ENCODE measurements at places on chromosomes 16 and 17.

DNA sequence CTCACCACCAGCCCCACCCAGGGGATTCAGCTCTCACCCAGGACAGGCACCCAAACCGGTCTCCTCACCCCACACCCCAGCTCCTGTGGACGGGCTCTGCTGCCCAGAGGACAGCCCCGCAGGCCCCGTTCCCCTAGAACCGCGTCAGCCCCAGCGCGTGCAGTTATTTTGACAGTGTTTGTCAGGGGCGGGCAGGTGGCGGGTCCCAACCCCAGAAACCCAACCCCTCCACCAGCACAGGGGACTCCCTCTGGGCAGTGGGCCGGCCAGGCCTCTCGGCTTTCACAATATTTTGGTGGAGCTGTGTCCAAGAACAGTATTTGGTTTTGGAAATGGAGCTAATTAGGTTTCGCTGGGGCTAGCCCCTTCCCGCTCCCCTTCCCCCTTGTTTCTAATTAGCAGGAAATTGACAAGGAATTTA lies 44.8 kb downstream of the BAHCC1 start:
- DNase-seq: no peak

DNA sequence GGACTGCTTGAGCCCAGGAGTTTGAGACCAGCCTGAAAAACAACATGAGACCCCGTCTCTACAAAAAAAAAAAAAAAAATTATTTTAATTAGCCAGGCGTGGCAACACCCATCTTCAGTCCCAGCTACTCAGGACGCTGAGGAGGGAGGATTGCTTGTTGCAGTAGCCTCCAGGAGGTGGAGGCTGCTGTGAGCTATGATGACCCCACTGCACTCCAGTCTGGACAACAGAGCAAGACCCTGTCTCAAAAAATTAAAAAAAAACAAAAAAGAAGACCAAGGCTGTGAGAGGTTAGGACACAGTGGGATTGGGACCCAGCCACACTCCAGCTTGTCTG lies 1.3 kb upstream of the SNAI3 start:
- no peak for DNase-seq

DNA sequence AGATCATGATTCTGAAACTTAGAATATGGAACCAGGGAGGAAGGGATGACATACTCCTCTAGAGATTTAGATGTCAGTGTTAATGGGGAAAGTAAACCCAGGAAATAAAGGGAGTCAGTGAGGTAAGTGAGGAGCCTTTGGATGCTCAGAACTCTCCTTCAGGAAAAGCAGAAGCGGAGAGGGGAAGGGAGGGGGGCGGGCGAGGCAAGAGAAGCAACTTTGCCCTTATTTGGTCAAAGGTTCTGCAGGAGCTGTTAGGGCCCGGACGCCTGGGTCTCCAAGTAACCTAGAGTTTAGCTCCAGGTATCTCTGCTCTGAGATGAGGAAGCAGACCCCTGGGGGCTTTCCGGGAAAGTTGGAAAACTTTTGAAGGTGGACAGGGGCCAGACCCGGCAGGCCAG lies 1.3 kb downstream of the PFN1 start:
- no peak for DNase-seq

DNA sequence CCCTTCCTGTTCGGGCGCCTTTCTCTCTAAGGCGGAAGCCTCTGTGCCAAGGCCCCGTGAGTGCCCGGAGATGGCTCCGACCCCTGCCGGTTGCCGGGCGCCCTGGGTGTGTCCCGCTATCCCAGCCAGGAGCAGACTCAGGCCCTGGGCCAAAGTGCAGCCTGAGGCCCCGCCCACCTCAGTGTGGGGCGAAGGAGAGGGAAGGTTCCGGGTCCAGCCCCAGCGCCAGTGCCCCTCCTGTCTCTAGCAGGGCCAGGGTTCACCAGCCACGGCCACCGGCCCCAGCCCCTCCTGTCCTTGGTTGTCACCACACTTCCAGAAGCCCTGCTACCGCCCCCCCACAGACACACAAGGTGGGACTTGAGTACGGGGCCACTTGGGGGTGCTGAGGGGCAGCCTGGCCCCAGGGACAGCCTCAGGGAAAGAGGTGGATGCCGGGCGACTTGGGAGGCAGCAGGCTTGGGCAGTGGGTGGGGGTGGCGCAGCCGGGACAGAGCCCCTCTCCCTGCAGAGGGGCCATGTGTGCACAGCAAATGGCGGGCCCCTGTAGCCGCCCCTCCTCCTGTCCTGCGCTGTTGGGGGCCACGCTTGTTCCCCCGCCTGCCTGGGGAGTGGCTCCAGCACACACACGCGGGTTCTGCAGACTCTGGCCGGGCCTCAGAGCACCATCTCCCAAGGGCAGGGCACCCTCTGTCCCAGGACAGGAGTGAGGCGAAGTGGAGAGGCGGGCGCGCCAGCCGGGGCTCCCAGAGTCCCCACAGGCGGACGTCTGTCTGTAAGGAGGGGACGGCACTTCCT lies 6.0 kb downstream of the C1QTNF8 start:
- DNase-seq: no peak

- no peak for DNase-seq
Measured at GRCh38 chr17:82242977-82243647, 14.3 kb downstream of the SLC16A3 start.

DNA sequence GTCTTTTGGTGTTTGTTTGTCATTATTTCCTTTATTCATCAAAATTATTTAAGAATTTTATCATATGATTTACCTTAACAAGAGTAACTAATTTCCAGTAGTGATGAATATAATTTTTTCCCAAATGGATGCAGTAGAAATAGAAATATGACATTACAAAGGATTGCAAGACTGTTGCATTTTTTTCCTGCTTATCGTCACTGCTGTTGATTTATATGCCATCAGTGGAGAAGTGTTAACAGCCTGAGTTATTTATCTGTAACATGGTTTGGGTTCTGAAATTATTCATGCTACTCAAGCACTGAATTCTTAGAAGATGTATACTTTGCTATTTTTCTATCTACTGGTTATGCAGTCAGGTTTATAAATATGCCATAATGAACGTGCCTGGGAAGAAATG lies 68.6 kb downstream of the TMEM100 start:
- no peak for DNase-seq

DNA sequence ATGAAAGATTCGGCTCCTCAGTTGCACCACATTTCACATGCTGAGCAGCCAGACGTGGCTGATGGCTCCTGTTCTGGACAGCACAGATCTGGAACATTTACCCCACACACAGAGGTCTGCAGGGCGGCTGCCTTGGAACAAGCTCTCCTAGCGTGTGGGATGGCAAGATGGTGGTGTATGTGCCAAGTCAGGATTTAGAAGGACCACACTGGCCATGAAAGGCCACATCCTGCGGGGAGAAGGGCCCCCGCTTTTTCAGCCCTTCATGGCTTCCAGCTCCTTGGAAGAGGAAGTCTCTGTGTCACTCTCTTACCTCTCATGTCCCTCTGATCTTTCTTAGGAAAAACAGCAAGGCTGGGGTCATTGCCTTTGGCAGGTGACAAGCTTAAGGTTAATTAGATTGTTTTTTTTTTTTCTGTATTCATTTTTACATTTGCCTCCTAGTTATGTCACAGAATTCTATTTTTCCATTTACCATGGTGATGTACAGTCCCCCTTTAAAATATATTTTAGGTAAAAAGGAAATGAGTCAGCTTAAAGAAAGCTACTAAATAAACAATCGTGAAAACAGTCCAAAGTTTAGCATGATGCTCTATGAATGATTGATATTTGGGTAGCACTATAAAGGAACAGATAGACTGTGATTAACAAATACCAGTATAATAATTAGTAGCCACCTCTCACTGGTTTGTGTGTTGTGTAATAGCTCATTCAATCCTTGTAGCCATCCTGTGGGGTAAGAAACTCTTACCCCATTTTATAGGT lies 396.6 kb downstream of the CPPED1 start:
- no peak for DNase-seq

DNA sequence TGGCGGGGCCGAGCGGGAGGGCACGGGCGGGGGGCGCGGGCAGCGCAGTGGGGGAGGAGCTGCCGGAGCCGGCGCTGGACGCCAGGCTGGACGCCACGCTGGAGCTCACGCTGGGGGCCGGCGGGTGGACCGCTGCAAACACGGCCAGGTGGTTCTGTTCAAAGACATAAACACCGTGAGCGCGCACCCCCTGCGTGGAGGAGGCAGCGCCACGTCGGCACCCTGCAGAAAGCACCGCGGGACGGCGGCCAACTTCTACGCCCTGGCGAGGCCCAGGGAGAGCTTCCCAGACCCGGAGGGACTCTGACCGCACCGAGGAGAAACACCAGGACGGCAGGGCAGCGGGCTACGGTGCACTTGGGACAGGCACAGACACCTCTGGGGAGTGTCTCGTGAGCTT lies 29.3 kb downstream of the UNKL start:
- DNase-seq: no peak

DNA sequence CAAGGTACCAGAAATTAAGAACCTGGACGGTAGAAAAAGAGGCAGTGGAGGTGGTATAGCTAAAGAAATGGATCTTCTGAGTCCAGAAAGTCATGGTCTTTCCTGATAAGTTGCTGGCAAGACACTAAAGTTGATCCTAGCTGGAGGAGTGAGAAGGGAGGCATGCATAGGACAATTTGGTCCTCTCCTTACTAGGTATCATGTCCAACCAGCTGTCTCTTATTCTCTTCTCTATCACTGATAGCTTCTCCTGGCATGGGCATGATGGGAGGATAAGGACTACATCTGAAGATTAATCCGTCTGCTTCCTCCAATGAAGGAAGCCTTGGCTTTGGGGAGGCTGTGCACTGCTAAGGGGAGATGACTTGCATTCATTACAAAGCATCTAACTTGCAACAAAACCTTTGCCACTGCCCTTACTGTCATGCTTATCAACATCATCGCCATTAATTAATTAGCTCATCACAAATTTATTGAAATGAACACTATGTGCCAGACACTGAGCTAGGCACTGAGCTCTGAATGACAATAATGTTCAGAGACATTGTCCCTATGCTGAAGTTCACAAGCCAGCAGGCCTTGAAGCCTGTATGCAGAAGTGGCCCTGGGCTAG lies 3.1 kb upstream of the FAM117A start:
- no peak for DNase-seq

DNA sequence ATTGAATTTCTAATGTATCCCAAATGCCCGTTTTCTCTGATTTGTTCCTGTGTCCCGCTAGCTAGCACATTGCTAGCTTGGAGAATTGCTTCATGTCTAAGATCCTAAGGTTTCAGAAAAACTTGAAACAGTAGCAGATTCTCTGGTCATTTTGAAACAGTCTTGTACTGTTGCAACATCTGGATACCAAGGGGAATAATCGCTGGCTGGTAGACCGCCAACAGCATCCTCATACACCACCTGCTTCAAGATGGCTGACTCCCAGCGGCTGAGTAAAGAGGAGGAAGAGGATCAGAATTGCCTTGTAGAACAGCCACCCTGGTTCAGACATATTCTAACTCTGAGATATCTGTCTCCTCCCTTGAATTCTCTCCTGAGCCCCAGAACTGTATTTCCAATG lies 226.7 kb upstream of the ELAC2 start:
- DNase-seq: no peak

GRCh38 chr17:17054636-17055035 lies 12.4 kb downstream of the MPRIP start:
- DNase-seq: no peak

- no peak for DNase-seq
Measured at GRCh38 chr17:77109764-77110359, 30.9 kb upstream of the SEC14L1 start.

GRCh38 chr16:78490431-78490830 lies 391.0 kb downstream of the WWOX start:
- no peak for DNase-seq

GRCh38 chr17:28878158-28878910 lies 19.2 kb downstream of the FLOT2 start:
- DNase-seq: no peak

GRCh38 chr17:77783991-77784820 lies 174.3 kb upstream of the TNRC6C start:
- no peak for DNase-seq

DNA sequence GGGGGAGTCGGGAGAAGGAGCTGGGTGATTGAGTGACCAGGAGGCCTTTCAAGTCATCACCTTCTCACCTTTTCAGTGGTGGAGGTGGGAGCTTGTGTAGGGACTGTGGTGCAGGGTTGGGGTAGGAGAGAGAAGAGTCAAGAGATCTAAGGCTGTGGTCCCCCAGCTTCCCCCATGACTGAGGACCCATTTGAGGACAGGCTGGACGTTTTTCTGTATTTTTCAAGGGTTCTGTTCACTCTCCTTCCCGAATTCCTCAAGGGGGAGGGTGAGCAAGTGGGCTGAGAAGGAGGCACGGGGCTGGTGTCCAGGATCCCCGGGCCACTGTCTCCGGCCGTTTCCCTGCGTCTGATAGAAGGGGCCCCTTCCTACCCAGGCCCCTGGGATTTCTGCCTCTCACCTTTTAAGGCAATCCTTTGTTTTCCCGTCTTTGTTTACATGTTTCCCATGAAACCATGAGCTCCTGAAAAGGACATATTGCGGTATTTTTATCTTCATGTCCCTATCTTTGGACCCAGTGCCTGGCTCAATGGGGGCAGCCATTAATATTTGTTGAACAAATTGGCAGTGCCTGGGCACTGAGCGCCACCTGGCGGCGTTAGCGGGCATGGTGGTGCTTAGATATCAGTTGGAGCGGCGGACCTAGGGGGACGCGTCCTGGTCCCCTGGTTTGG lies 9.2 kb upstream of the CD300A start:
- peak; percentile 82 for DNase-seq

DNA sequence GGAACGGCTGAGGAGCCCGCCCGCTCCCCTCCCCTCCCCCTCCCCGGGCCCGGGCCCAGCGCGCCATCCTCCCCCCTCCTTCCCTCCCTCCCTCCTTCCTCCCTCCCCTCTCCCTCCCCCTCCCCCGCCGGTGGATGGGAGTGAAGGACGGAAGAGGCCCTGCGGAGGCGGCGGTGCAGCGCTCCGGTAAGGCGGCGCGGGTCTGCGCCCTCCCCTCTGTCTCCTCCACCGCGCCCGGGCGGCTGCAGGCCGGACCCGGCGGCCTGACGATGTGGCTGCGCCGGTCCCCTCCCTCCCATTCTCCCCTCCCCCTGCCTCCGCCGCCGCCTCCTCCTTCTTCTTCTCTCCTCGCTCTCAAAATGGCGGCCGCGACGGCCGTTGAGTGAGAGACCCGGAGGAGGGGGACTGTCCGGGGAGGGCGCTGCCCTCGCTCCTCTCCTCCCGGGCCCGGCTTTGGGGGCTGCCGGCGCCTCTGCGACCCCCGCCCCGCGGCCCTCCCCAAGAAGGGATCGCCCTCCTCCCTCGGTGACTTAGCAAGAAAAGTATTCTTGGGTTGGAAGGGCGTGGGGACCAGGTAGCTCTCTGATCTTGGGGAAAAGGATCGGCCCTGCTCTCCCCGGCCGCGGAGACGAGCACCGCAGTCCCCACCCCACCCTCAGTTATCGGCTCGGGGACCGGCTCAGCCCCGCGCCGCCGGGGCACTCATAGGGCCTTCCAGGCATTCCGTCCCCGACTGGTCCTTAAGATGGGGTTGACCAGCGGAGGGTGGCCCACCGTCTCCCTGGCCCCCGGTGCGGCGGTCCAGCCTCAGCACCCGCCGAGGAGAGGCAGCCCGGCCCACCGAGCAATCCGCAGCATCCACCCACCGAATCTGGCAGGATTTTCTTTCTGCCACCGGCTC lies 617 bp downstream of the PAFAH1B1 start:
- DNase-seq: peak; percentile 58

GRCh38 chr17:6910987-6911603 lies 79.6 kb upstream of the TEKT1 start:
- DNase-seq: no peak

- no peak for DNase-seq
Measured at GRCh38 chr16:1992704-1993317, 3.0 kb downstream of the SYNGR3 start.

- no peak for DNase-seq
Measured at GRCh38 chr17:58278661-58279015, 2.1 kb downstream of the MPO start.

GRCh38 chr17:7703584-7704479 lies 1.2 kb upstream of the EFNB3 start:
- DNase-seq: no peak

GRCh38 chr17:55580596-55581133 lies 69.4 kb upstream of the SMIM36 start:
- no peak for DNase-seq

Measured in KG1 (cell line).